ENCODE measurements at places on chromosomes 3 and 15. TPM values are rescaled to one million over a fixed set of nuclear protein-coding genes. Genes with fewer than 3 reads are reported as not detected.

DNA sequence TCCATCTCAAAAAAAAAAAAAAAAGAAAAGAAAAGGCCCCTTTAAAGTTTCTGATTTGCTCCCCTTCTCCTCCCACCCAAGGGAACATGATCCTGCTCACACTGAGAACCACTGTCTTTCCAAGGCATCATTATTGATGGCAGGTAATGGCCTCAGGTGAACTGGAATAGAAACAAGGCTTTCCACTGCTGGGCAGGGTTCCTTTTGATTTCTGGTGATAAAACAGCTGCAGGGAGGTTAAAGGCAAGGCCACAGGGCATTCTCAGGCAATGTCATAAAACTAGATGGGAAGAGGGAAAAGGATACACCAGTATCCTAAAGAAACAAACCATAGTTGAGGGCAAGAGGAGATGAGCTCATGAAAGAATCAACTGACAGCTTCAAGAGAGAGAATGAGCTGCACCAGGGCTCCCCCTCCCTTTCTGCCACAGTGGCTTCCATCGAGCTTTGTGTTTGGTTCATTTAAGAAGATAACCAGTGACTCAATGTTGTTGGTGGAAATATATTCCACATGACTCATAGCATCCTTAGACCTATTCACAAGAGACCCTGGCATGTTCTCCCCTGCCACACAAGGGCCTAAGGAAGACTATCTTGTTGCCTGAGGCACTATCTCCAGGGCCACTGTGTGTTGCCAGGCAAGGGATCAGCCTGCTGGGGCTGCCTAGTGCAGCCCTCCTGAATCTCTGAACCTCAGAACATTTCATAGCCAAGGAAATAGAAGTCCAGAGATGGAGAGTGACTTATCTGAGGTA is 86.4 kb downstream of the WDR76 start:
- no peak for DNase-seq

GRCh38 chr3:157204880-157205279 is 44.9 kb upstream of the CCNL1 start:
- DNase-seq, result no peak

The FGD5 gene
- 0.80 TPM for total RNA-seq

GRCh38 chr3:22980346-22980745 is 222.8 kb upstream of the UBE2E2 start:
- no peak for DNase-seq

The CCK gene
- total RNA-seq, result 3.1 TPM

The LRRC2 gene
- 0.26 TPM for total RNA-seq

DNA sequence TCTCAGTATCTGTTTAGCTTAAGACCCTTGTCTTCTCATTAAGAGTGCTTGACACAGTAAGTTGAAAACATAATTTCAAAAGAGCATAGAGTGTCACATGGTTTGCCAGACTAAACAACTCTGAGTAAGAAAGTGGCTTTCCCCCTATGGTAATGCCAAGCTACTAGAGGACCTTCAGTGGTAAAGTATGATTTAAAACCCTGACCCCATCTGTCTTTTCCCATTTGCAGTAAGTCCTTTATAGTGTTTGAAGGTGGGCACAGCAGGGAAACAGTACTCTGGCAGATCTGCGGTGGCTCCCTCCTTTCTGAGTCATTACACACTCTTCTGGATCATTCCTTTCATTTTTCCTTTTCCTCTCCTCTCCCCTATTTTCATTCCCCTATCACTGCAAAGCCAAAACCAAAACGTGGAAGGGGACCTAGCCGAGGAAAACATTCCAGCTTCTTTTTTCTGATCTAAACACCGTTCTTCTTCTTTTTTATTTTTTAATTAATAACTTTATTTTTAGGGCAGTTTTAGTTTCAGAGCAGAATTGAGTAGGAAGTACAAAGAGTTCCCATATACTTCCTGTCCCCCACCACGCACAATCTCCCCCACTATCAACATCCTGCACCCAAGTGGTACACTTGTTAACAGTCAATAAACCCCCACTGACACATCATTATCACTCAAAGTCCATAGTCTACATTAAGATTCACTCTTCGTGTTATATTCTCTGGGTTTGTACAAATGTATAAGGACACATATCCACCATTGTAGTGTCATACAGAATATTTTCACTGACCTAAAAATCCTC is 74.7 kb downstream of the PPARG start:
- DNase-seq, result no peak

The KBTBD8 gene
- 1.7 TPM for total RNA-seq

DNA sequence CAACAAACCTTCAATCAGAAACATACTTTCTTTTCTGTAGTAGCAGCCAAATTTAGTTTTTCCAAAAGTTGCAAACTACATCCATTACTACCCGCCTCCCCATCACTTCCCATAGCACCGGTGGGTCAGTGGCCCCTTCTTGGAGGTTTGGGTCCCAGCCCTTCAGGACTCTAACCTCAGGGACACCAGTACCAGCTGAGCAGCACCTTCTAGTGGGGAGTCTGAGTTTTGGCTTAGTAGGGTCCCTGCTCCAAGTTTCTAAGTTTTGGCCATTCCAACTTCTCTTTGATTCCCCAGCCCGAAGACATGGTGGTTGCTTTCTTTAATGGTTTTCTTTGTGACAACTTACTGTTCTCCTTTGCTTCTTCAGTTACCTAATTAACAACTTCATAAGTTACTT is 160.6 kb downstream of the ECT2 start:
- no peak for DNase-seq

The ITGA11 gene
- 0.44 TPM for total RNA-seq

The GALNT15 gene
- total RNA-seq, result 117 TPM

GRCh38 chr15:62057341-62057980 is 2.8 kb downstream of the VPS13C start:
- no peak for DNase-seq

DNA sequence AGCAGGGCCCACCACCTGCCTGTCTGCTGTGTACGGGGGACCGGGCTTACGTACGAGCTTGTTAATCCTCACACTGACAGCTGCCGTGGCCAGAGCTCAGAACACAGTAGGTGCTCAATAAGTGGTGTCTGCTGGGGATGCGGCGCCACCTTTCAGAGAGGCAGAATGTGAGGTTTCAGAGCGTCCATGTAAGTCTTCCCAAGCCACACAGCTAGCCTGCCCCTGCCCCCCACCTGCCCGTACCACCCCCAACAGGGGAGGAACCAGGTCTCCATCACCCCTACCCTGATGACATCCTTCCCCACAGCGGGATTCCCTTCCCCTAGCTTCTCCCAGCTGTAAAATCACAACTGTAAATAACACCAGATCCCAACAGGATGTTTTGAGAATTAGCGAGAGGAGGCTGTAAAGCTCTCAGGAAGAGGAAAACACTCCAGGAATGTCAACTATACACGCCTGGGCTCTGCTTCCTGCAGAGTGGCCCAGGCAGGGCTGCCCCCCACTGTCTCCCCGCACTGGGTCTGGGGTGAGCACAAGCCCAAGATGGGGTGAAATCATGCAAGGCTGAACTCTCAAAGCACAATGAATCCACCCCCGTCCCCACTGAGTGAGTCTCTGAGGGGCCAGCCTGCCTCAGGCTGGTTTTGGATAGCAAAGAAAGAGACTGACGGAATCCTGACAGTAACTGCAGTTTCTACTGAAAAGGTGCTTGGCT is 250.1 kb upstream of the LYSMD4 start:
- no peak for DNase-seq

DNA sequence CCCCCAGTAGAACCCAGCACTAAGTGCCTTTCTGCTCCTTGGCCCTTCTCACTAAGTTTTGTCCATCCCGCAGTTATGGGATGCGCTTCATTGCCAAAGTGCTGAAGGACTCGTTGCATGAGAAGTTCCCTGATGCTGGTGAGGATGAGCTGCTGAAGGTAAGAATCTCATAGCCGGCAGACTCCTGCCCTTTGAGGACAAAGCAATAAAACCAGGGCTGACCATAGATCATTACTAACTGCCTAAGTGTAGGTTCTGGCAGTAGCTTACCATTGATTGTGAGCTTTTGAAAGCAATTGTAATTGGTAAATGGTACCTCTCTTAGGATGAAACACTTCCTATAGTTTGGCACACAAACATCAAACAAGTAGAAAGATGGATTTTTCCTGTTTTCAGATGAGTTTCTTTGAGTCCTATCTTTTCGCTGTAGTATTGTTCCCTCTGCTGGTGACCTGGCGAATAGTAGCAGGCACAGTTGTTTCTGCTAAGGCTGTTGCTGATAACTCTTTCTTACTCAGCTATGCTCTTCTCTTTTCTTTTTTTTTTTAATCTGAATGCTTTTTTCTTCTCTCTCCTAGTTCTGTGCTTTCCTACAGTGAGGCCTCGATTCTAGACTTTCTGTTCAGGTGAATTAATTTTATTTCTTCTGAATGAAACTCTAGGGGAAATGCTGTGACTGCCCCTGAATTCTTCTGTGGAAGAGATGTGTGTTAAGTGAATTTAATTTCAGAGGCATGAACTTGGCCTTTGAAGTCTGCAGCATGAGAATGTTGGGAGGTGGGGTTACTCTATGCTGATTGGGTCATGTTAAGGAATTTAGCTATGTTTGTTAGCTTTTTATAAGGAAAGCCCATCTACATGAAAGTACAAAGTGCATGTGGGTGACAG is 47.4 kb upstream of the CRTC3 start:
- no peak for DNase-seq

- DNase-seq, result no peak
These were observed 8.4 kb upstream of the GATA2 start for GRCh38 chr3:128501431-128501830.

DNA sequence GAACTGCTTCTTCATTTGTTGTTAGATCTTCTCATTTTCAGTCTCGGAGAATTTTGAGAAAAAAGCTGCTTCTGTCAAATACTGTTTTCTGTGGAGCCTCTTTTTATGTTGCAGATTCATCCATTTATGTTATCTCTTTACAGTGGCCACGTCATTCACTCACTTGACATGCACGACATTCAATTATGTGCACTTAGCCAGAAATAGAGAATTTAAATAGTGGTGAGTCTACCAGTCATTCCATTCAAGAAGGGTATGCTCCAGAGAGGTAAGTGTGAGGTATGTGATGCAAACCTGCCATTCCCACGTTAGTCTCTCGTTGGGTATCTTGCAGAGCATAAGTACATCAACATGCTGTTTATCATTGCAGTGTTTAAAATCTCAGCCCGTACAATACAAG is 9.8 kb downstream of the ARPP19 start:
- DNase-seq, result no peak

GRCh38 chr3:43844757-43845156 is 154.0 kb downstream of the ABHD5 start:
- no peak for DNase-seq

The GPR160 gene
- 4.5 TPM for total RNA-seq
